ENCODE measurements at places on chromosomes 5 and 9. TPM values are rescaled to one million over a fixed set of nuclear protein-coding genes. Genes with fewer than 3 reads are reported as not detected.

The TLE1 gene
- total RNA-seq: 0.91 TPM

DNA sequence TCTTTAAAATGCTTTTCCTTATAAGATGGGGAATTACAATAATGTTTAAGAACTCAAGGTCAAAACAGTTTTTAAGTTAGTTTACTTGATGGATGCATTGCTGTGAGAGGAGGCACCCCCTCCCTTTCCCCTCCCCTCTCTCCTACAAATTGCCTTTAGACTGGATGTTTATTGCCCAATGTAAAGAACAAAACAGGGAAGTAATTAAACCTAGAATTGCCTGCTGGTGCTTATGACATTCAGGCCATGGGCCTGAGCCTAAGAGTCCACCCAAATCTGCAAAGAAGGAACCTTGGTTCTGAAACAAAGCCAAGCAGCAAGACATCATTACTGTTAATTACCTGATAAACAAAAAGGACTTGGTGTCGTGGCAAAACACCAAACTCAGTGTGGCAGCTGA, 630.3 kb downstream of the ISL1 start:
- DNase-seq: no peak

DNA sequence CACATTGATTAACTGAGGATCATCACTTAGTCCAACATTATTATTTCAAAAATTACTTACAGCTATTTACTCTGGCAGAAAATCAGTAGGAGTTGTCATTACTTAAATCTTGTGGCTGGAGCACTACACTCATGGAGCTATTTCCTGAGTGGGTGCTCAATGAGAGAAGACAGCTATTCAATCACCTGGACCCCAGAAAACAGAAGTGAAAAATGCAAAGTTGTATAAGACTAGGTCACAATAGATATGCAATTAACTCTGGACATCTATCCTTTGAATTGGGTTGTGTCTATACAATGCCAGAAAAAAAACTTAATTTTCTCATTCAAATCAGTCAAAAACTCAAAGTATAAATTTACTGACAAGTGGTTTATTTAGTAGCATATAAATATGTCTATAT, 340.9 kb downstream of the EFNA5 start:
- DNase-seq: no peak

The IRGM gene
- 4.4 TPM for total RNA-seq

DNA sequence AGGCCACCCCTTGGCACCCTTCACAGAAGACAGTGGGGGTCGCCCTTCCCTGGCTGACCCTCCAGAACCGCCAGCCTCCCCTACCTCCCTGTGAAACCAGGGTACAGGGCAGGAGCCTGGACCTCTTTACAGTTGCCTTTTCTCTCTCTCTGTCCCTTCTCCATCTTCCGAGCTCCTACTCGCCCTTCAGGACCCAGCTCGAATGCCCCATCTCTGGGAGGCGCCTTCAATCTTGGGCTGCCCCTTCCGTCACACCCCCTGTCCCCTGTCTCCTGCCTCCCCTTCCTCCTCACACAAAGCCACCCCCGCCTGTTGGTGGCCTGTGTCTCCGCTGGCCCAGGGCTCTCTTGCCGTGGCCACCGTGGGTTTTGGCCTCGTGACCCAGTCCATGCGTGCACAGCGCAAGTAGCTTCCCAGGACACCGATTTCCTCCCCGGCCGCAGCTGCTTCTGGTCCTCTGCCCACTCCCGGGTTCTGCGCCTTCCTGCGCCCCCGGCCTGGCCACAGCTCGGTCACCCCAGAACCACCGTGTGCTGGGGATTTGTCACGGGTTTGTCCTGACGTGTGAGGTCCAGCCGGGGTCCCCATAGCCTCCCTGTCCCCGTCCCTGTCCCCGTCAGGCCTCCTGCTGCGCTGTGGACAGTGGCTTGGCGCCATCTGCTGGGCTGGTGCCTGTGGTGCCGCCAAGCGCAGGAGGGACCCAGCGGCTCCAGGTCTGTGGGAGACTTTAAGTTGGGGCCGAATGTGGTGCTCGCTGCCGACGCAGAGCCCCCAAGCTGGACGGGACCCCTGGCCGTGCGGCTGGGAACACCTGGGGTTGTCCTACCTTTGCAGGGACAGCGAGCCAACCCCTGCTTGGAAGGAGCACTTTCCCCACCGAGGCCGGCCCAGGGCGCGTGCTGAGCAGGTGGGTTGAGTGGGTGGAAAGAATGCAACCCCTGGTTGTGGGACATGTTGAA, 4.0 kb upstream of the TMEM250 start:
- DNase-seq: peak; percentile 87

DNA sequence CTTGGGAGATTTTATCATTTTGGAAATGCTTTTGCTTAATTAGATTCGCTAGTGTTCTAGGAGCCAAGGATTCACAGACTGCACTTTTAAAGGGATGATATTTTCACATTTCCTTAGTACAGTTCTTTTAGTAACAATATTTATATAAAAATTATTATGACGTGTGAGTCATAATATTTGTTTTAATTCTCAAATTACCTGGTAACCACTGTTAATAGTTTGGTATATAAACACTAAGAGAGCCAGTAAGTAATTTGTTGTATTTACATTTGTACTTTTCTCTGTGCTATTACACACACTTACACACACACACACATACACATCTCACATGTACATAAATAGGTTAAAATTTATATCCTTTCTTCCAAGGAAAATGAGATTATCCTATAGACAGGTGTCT, 58.8 kb upstream of the RAD23B start:
- no peak for DNase-seq

- DNase-seq: no peak
Observed at GRCh38 chr9:17021387-17021970, 113.4 kb upstream of the CNTLN start.

DNA sequence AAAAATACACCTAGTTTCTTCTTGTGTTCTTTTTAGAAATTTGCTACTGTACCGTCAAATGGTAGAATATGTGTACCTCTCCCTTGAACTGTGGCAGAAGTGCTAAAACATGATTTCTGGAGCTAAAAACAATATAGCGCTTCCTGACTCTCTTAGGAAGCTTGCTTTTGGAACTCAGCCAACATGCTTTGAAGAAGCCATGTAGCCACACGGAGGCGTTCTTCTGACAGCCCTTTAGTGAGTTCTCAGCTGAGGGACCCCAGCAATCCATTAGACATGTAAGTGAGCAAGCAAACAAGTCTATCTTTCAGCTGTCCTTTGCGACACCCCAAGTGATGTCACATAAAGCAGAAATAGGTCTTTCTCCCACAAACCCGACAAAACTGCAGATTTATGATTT, 917.0 kb downstream of the CDH9 start:
- no peak for DNase-seq

The PCDHGA10 gene
- total RNA-seq: not detected

The C5orf58 gene
- not detected for total RNA-seq

GRCh38 chr9:86481466-86481865, 127.3 kb upstream of the TUT7 start:
- DNase-seq: no peak

- no peak for DNase-seq
Observed at GRCh38 chr5:132782101-132782500, 5.1 kb upstream of the SEPTIN8 start.

The SPINK5 gene
- total RNA-seq: not detected

DNA sequence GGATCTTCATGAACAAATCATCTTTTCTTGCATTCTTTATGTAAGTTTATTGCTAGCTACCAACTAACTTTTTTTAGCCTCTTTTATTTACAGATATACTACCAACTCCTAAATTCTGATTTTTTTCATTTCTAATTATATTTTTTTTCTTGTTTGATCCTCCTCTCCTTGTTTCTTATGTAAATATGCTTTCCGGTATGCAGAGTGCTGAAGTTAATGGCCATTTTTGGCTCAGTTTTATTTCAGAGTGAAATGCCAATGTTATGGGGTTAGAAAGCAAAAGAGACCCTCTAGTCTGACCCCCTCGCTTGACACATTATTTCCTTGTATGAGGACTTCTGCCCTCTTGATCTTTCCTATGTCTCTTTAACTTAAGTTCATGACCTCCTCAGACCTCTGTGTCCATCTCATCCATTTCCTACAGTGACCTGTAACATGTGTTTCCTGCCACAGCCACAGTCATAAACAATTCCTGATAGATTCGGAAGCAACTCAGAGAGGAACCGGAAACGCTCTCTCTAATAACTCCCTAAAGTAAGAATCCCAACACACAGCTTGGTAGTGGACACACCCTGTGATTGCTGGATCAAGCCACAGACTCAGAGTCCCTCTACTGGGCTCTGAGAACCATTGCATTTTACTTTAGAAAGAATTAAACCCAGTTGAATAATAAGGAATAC, 42.9 kb upstream of the AFAP1L1 start:
- no peak for DNase-seq

The HRCT1 gene
- not detected for total RNA-seq

- no peak for DNase-seq
Observed at GRCh38 chr9:115413766-115414382, 295.9 kb upstream of the TNC start.

DNA sequence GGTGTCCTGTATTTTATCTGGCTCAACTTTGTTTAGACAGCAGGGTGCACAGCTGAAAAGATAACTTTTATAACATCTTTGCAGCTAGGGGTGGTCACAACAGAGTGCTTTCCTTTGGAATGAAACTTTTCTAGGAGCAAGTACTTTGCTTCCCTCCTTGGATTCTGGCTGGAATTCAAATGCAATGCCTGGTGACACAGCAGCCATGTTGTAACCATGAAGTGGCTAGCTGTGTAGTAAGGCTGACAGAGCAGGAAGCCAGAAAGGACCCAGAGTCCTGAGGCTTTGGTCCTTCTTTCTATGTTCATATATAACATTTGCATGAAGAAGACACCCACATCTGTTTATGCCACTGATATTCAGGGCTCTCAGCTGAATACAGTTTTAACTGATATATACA, 48.1 kb downstream of the TENT4A start:
- DNase-seq: no peak

The ESM1 gene
- total RNA-seq: 0.42 TPM

The CNTNAP3 gene
- not detected for total RNA-seq

The PCDHGB4 gene
- 0.11 TPM for total RNA-seq

The CCL28 gene
- 17.1 TPM for total RNA-seq

DNA sequence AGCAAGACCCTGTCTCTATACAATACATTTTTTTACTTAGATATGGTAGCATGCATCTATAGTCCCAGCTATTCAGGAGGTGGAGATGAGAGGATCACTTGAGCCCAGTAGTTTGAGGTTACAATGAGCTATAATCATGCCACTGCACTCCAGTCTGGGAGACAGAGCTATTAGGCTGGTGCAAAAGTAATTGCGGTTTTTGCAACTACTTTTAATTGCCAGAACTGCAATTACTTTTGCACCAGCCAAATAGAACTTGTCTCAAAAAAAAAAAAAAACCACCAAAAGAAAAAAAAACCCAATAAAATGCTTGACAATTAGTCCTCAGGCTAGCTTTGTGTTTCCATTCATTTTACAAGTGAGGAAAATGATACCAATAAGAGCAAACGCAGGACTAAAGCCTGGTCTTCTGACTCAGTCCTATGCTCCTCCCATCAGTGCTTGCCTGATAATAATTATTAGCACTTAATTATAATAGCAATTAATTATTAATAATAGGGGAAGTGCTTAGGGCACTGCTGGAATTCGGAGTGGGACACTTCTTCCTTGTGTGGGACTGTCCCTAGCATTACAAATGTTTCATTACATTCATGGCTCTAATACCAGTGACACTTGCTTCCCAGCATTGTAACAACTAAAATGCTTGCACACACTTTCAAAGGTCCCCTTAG, 73.1 kb upstream of the TAF1L start:
- no peak for DNase-seq

DNA sequence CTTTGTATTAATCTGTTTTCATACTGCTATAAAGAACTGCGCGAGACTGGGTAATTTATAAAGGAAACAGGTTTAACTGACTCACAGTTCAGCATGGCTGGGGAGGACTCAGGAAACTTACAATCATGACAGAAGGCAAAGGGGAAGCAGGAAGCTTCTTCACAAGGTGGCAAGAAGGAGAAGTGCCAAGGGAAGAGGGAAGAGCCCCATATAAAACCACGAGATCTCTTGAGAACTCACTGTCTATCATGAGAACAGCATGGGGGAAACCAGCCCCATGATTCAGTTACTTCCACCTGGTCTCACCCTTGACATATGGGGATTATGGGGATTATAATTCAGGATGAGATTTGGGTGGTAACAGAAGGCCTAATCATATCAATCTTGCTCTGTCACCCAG, 60.9 kb upstream of the CHD1 start:
- no peak for DNase-seq

The SNCAIP gene
- total RNA-seq: not detected

The MARCOL gene
- total RNA-seq: not detected

GRCh38 chr9:86454701-86455615, 100.7 kb upstream of the TUT7 start:
- no peak for DNase-seq

DNA sequence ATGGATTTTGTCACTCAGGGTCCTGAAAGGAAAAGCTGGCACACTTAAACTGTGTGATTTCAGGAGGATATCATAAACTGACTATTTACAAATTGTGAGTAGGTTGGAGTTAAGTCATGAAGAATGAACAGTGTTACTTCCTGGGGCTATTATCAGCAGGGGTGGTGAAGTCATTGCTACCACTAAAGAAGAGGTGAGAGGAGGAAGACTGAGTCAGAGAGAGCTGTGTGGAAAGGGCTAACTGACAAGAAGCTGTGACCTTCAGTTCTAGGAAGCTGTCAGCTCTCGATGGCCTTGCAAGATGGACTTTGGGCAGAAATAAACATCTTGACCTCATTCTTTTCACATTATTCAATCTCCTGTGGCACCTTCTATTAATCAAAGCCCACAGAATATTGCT, 72.3 kb upstream of the STARD4 start:
- no peak for DNase-seq

DNA sequence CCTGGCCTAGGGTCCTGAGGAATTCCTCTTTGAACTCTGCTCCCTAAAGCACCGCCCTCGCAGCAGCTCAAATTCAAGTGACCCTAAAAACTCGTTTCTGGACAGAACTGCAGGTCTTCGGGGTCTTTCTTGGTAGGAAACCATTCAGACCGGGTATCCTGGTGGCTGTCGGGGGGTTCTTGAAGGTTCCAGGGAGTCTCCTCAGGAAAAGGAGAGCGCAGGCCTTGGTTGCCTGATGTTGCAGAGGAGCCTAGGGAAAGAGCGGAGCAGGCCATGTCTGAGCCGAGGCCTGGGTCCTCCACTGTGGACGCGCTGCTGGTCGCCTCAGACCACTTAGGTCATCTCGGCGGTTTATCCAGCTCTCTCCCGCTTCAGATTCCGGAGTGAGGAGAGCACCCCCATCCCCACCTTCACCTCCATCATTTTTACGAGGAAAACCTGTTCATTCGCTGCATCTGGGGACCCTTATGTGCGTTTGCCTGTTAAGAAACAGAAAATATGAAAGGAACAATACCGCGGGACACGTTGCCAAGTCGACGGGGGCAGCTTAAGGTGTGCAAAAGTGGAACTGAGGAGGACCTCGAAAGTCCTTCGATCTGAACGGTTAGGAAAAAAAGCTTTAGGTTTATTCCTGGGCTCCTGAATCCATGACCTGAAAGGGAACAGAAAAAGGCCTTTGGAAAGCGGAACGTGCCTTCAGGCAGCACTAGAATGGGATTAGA, 299.4 kb downstream of the PARP8 start:
- no peak for DNase-seq

The PTGDS gene
- total RNA-seq: 3.3 TPM

GRCh38 chr5:55551358-55551757, 16.6 kb upstream of the PLPP1 start:
- DNase-seq: no peak

Measured in activated naive CD8-positive, alpha-beta T cell treated with anti-CD3 and anti-CD28 coated beads, Interleukin-2, amount 10 ng/mL, durations not matched to agents 7 days and 5 days (primary cell).